ENCODE measurements at places on chromosomes 16 and 17. TPM values are rescaled to one million over a fixed set of nuclear protein-coding genes. Genes with fewer than 3 reads are reported as not detected.
A peak's percentile ranks its signal among the peaks of the same experiment; 100 is the strongest.

- DNase-seq: no peak
Measured at GRCh38 chr16:55530316-55530856, 21.5 kb downstream of the LPCAT2 start.

GRCh38 chr17:17001874-17002520 is 30.1 kb upstream of the TNFRSF13B start:
- peak; percentile 84 for DNase-seq

DNA sequence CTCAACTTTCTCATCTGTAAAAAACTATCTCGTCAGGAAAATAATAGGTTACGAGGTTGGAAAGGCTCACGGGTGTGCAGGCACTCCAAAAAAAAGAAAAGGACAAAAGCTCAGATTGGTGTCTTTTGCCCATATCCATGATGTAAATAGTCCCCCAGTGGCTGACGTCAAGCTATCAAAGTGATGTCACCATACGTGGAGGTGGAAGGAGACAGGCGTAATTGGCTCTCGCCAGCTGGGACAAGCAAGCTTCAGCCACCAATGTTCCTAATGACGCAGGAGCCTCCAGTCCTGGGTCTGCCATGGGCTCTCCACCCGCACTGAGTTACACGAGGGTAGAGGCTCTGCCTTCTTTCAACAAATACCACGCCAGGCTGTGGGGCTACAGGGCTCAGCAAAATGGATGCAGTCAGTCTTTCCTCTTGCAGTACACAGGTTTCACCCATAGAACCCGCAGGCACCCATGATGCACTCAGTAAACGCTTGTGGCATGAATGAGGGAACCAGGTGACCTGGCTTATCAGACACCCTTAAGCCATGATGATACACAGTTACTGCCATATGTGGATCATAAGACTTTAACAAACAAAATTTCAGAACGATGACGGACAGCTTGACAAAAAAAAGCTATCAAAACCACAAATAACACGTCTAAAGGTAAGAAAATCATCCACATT is 50.5 kb downstream of the COTL1 start:
- DNase-seq: no peak

Gene USH1G
- polyA plus RNA-seq: 0.69 TPM

Gene TERB1
- polyA plus RNA-seq: 0.13 TPM

DNA sequence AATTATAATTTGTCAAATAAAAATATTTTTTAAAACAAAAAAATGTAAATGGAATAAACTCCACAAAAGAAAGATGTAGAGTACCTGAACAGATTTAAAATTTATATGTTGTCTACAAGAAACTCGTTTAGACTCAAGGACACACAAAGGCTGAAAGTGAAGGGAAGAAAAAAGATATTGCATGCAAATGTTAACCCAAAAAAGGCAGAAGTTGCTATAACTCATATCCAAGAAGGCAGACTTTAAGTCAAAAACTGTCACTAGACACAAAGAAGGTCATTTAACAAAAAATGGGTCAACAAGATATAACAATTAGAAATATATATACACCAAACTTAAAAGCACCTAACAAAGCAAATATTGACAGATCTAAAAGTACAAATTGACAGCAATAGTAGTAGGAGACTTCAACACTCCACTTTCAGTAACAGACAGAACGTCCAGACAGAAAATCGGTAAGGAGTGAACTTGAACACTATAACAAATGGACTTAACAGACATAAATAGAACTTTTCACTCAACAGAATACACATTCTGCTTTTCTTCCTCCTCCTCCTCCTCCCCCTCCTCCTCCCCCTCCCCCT is 40.8 kb upstream of the MYLK3 start:
- no peak for DNase-seq

Gene CSH1
- 3.6 TPM for polyA plus RNA-seq

Measured in muscle of back (tissue), 13 donors.